ENCODE measurements at places on chromosomes 6 and 20. TPM values are rescaled to one million over a fixed set of nuclear protein-coding genes. Genes with fewer than 3 reads are reported as not detected.

HSP90AB1 gene
- total RNA-seq = 2,544 TPM

TTK gene
- 63.1 TPM for total RNA-seq

CSNK2B gene
- total RNA-seq = 282 TPM

EPB41L1 gene
- total RNA-seq = 43.2 TPM

- DNase-seq = no peak
Observed at GRCh38 chr20:14407336-14407735, 69.9 kb upstream of the FLRT3 start.

- no peak for DNase-seq
Observed at GRCh38 chr6:162387718-162388382, 339.7 kb downstream of the PRKN start.
